MCF 10A (cell line): ENCODE measurements at places on chromosomes 3 and 15. TPM values are rescaled to one million over a fixed set of nuclear protein-coding genes. Genes with fewer than 3 reads are reported as not detected.

Gene HES1
- 34.6 and 37.8 TPM in 2 replicates for total RNA-seq

DNA sequence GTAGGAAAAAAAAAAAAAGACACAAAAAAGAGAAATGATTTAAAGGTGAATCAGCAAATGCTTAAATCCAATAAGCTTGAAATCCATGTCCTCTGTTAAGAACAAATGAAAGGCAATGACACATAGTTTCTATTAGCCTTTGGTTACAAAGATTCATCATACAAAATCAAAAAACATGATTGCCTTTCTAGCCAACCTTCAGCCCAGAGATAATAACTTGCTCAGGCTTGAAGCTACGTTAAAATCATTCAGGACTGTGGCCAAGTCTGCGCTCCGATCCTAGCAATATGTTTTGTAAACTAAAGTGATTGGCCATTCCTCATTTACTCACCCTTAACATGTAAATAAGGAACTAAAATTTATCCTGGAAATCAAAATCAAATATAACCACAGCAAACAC is 556.7 kb downstream of the FGF12 start:
- DNase-seq = no peak

GRCh38 chr3:127273206-127273605 is 14.6 kb downstream of the PRR20G start:
- DNase-seq = peak; percentile 46

DNA sequence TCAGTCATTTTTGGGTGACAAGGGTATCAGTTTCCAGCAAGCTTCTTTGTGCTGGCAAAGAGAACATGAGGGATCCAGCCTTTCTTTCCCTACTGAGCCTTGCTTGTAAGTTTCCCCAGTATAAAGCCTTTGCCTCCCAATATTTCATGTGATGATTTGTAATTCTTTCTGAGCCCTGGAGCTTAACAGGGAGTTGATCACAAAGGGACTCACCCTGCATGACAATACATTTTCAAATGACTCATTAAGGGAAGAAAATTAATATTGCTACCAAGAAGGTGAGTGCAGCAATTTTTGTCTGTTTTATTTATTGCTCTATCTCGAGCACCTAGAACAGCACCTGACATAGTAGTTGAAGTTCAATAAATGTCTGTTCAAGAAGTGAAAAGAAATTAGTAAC is 27.7 kb downstream of the OXSM start:
- no peak for DNase-seq

DNA sequence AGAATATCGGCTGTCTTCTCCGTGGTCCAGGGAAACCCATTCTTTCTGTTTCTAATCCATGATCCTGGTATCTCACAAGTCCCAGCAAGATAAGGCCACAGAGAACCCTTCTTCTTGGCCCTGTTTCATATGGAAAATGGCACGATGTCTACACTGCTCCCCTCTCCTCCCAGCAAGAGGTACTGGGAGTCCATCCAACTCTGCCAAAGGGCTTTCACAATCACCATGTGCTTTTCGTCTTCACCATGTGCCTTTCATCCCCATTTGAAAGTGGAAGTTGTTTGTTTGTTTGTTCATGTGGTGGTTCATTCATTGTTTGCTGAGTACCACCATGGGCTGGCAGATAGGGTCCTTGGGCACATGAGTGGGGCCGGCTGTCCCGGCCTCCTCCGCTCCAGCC is 5.5 kb downstream of the ITIH3 start:
- peak; percentile 37 for DNase-seq

Gene SCN11A
- total RNA-seq = 0.05 TPM in 1 of 2 replicates, not detected in the other

GRCh38 chr3:182300266-182300665 is 493.0 kb upstream of the ATP11B start:
- DNase-seq = no peak

DNA sequence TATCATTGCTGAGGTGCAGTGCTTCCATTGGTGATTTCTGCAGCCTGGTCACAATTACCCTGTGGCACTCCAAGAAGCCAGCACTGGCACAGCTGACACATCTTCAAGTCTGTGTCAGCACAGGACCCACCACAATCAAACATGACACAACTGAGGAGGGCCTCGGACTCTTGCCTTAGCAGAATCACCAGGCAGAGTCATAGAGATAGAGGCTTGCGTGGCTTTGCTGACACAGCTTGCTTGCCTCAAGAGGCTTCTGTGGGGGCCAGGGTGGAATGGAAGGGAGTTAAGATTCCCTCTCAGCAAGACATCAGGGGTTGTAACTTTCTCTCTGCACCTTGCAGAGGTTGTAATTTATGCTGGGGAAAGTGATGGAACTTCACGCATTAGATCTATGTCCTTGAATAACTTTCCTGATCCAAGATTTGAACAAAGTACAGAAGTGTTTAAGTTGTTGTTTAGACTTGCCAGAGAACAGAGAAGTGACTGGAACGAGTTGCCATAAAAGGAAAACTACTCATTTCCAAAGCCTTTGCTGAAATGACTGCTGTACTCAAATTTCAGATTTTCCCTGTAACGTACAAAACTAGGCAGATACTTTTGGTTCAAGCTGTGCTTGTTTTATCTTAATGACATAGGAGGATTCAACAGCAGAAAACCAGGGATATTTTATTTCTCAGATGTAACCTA is 170.7 kb downstream of the DIPK2A start:
- no peak for DNase-seq

Gene NRROS
- total RNA-seq = not detected in 2 replicates

Gene GADL1
- total RNA-seq = not detected in 2 replicates

DNA sequence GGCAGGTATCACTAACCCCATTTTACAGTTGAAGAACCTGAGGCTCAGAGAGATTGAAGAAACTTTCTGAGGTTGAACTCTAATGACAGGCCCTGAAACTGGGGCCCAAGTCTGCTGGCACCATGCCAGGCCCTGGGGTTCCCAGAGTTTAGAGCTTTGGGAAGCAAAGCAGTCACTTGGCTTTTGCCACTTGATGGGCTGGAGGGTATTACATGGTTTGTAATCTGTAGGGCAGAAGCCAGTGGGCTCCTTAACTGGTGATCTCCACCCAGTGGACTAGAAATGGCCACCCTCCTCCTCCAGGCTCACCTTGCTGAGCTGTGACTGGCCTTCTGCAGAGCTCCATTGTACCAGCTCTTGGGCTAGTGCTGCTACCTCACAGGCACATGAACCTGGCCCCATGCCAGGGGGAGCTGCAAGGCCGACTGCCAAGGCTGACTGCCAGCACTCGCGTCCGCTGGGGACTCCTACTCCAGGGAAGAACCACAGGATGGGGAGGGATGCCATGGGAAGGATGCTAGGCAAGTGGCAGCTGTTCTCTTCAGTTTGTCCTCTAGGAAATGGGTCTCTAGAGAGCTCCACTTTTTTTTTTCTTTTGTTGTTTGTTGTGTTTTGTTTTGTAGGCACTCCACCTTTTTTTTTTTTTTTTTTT is 104.8 kb downstream of the ETFA start:
- DNase-seq = peak; percentile 95

GRCh38 chr3:38031022-38031994 is 1.9 kb upstream of the PLCD1 start:
- DNase-seq = peak; percentile 93

DNA sequence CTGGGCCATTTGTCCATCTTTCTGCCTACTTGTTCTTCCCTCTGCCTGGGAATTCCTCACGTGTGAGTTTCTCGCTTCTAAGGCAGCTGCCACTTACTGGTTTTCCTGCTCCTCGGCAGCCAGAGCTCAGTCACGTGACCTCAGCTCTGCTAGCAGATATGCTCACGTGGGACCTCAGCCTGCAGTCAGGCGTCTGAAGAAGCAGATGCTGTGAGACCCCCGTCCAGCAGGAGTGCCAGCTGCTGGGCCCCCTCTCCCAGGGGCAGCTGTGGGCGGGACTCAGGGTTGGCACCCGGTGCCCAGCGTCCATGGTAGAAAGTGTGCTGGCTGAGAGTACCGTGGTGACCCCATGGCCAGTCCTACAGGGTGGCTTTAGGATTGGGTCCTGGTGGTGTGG is 161.3 kb upstream of the TLE3 start:
- peak; percentile 48 for DNase-seq

- peak; percentile 16 for DNase-seq
Measured at GRCh38 chr15:90266485-90266884, 1.0 kb downstream of the NGRN start.

DNA sequence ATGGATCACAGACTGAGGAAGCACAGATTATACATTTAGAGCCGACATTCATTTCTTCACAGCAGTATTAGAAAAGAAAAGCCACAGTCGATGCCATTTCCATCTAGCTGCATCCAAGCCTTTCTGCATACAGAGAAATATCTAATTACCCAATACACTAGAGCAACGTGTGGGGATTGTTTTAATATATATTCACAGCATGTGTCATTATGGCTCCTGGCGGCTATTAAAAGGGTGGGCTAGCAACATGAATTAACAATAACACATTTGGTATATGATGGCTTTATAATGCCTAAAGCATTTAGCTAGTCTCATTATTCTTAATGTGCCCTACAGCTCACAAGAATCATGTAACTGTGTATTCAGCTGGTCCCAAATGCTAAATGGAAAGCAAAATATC is 1030.5 kb downstream of the FHIT start:
- DNase-seq = no peak

- peak; percentile 35 for DNase-seq
Measured at GRCh38 chr15:64426845-64427465, 33.4 kb upstream of the ZNF609 start.

Gene GNAT1
- total RNA-seq = 0.49 TPM in 1 of 2 replicates, not detected in the other

GRCh38 chr3:13712682-13713180 is 163.8 kb downstream of the FBLN2 start:
- DNase-seq = no peak

DNA sequence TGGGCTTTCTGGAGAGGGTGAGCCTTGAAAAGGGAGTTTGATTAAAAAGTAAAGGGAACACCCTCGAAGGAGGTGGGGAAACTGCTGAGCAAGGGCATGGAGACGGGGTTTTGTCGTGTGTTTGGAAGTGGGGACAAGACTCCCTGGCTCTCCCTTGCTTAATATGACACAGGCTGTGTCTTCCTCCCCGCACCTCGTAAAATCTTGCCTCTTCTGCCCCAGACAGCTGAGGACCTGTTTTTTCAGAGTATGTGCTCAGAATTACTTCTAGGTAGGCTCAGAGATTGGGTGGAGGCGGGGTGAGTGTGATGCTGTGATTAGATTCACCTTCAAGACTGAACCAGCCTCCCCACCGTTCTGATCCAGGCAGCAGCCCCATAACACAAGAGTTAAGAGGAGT is 244.4 kb upstream of the TLE3 start:
- no peak for DNase-seq

DNA sequence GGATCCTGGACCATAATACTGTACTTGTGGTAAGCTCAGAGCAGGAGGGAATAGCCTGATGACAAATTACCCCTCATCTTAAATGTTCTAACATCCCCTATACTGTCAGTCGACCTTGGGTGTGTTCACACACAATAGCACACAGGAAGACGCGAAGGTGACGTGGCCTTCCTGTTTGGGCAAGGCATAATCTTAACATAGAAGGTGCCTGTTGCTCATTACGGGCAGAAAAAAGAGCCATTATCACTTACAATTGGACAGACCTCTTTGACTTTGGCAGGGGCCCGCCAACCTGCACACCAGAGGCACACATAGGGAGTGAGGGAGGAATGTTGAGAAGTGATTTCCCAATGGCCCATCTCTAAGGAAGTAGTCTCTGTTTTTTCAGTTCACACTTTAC is 144.2 kb downstream of the ANO10 start:
- DNase-seq = no peak

DNA sequence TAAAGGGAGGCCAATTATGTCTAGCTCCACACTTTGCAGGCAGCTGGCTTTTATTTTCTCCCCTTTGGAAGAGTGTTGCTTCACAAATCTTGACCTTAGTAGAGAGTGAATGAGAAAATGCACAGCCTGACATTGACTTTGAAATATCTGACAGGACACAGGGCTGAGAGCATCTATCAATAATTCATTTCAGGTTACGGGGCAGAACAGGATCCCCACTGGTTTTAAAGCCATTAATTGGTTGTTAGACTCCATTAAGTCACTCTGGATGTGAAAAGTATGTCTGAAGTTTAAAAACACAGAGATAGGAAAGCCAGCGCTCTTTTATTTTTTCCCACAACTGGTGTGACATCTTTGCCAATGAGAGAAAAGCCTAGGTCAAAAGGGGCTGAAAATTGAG is 251.9 kb upstream of the TMC3 start:
- no peak for DNase-seq

- DNase-seq = no peak
Measured at GRCh38 chr3:36401056-36401455, 20.8 kb downstream of the STAC start.

Gene PARP9
- 6.3 and 11.9 TPM in 2 replicates for total RNA-seq

Gene IL5RA
- total RNA-seq = not detected in 2 replicates

DNA sequence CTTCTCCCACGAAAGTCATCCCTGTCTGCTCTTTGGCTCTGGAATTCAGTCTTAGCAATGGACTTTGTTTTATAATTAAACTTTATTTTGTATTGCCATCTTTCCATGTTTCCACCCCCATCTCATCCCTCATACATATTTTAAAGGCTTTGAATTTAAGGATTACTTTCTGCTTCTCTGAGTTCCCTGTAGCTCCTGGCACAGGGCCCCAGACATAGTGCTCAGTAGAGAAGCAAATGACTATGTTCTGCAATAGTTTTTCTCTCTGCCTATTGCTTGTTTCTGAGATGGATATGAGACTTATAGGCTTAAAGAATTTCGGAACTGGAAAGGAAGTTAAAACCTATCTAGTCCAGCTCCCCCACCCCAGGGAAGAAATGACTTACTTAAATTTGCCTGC is 197.0 kb downstream of the LPP start:
- no peak for DNase-seq

DNA sequence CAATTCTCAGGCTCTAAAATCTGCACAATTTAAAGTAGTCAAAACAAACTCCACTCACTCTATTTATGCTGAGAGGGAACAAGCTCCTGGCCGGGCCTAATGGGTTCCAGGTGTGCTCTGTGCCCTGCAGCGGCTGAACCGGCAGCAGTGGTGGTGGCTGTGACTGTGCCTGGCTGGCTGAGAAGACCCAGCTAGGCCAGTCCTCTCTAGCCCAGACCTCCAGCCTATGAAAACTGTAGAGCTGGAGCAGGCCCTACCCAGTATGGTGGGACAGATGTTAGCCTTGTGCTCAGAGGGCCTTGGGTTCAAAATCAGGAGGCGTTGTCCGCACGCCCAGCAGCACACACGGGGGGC is 37.0 kb downstream of the EPHB3 start:
- DNase-seq = no peak

DNA sequence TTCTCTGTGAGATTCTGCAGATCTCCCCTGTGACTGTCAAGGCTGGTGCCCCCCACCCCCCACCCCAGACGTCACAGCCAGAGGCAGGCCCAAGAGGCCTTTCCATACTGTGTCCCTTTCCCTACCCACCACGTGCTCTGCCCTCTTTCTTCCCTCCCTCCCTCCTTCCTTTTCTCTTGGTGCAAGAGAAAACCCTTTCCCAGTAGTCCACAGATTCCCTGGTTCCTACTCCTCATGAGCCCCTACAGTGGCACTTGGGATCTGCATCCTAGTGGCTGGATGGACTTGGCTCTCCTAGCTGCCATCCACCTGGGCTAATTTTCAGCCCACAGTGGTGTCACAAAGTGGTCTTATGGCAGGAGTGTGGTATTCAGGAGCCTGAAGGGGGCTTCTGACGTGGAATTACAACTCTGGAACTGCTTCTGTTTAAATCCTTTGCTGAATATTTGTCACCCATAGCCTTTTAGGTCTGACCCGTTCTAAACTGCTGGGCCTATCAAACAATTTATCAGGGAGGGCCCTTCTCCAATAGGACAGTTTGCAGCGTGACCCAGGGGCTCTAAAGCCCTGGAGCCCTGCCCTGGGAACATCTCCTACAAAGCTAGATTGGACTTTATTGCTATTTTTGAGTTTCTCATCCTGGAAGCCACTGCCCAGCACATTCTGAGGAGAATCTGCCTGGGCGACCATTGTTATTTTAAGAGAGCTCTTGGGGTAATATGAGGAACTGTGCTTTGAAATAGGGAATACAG is 35.3 kb downstream of the KLF13 start:
- DNase-seq = peak; percentile 16

Gene HYAL1
- total RNA-seq = 0.42 and 0.70 TPM in 2 replicates
